ENCODE measurements at places on chromosomes 16 and 17. TPM values are rescaled to one million over a fixed set of nuclear protein-coding genes. Genes with fewer than 3 reads are reported as not detected.
A peak's percentile ranks its signal among the peaks of the same experiment; 100 is the strongest.

The UMOD gene
- total RNA-seq: not detected

The UBB gene
- total RNA-seq: 1,134 TPM

The ABCA10 gene
- 33.5 TPM for total RNA-seq

The PRSS27 gene
- total RNA-seq: 3.5 TPM

The TSPAN10 gene
- 1.0 TPM for total RNA-seq

The PSMD7 gene
- 120 TPM for total RNA-seq

- DNase-seq: peak; percentile 38
Observed at GRCh38 chr17:48814504-48814903, 2.5 kb downstream of the TTLL6 start.

GRCh38 chr17:79830303-79830702 is 8.9 kb downstream of the CBX4 start:
- DNase-seq: no peak

GRCh38 chr16:10587622-10588021 is 7.2 kb upstream of the EMP2 start:
- no peak for DNase-seq

- DNase-seq: peak; percentile 66
Observed at GRCh38 chr16:69188236-69188549, 1.2 kb downstream of the SNTB2 start.

DNA sequence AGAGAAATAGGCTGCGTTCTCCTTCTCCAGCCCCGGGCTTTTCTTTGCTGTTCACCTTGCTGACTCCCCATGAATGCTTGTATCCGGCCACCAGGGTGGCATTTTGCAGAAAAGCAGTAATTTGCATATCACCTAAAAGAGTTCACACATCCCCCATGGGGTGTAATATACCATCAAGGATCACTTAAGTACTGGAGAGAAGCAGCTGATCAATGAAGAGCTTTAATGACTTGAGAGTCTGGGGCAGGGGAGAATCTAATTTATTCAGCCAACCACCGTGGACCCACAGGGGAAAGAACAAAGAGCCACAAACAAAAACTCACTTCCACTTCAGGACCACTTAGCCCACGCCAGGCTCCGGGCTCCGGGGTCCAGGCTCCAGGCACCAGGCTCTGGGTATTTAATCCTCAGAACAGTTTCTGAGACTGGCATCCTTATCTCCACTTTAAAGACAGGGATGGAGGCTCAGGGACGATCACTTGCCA is 33.9 kb upstream of the SEC14L1 start:
- no peak for DNase-seq
